ENCODE measurements at places on chromosomes 3 and 15.

DNA sequence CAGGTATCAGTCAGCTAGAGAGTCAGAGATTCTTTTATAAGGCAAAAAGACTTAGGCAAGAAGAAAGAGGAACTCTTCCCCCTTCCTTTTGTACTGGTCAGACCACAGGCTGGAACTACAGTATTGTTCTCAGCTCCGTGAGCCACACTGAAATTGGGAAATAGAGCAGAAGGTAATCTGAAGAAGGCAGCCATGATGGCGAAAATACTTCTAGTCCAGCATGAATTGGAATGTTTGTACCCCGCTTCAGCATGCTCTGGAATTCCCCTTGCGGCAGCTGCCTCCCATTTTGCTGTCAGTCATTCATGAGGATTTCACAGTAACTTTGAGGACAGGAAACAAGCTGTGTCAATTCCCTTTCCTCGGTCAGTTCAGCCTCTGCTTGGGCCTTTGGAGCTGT is 96.2 kb downstream of the CORO2B start:
- H3K27me3 ChIP-seq: no peaks in the 10 kb centered on the region
- no peak for DNase-seq
- H3K4me1 ChIP-seq: no peaks in the 10 kb centered on the region

- no peaks in the 10 kb centered on the region for H3K36me3 ChIP-seq
- H3K4me1 ChIP-seq: no peaks in the 10 kb centered on the region
- no peak for DNase-seq
- H3K27ac ChIP-seq: peak overlapping the region; percentile 98
- H3K4me3 ChIP-seq: peak overlapping the region; percentile 92
Observed at GRCh38 chr3:172038798-172039435, 461 bp upstream of the FNDC3B start.

GRCh38 chr15:83533410-83533962 is 86.3 kb downstream of the SH3GL3 start:
- no peak overlapping the region for H3K4me3 ChIP-seq
- H3K27me3 ChIP-seq: no peaks in the 10 kb centered on the region
- H3K27ac ChIP-seq: no peak overlapping the region
- no peaks in the 10 kb centered on the region for H3K4me1 ChIP-seq

DNA sequence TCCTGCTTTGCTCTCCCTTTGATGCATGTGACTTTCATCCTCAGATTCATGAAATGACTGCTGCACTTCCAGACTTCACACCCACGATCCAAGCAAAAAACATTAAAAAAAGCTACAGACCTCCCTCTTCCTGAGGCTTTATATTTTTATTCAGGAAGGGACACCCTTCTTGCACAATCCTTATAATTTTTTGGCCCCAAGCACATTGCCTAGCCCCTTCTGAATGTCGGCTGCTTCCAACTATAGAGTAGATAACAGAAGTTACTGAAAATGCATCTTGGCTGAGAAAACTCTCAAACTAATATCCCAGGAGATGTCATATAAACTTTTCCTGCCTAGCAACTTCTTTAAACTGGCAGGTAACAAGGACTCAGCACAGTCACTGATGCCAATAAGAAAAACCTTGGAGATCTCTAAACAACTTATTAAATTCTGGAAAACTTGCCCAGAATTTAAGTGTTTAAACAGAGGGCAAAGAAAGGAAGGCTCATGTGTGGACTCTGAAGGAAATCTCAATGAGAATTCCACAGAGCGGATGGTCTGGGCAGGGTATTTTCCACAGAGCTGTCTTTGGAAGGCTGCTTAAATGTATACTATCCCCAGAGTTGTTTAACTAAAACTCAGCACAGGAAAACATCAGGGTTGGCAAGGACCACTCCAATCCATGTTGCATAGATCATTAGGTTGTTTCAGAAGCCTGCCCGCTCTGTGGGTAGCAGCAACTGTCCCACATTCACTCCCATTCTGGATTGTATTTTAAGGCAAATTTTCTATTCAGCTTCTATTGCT is 746.8 kb upstream of the LMCD1 start:
- no peak for DNase-seq
- H3K36me3 ChIP-seq: no peaks in the 10 kb centered on the region
- H3K4me3 ChIP-seq: no peak overlapping the region
- H3K4me1 ChIP-seq: no peaks in the 10 kb centered on the region
- no peaks in the 10 kb centered on the region for H3K27me3 ChIP-seq

DNA sequence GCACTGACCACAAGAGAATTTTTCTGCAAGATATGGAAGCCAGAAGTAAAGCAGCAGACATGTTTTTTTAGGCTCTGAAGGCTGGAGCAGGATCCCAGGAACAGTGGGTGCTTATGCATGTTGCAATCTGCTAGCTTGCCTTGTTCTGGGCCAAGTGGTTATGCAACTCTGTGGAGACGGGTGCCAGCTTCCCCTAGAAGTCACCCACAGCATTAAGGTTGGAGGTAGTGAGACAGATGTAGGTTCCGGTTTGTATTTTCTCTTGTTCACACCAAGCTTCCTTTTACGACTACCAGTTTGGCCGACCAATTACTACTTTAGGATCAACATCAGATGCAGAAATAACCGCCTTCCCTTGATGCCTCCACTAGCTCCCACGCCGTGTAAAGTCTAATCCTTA is 11.1 kb downstream of the DPH3 start:
- no peaks in the 10 kb centered on the region for H3K27me3 ChIP-seq
- H3K4me1 ChIP-seq: no peaks in the 10 kb centered on the region
- DNase-seq: no peak
- H3K36me3 ChIP-seq: no peaks in the 10 kb centered on the region
- no peak overlapping the region for H3K27ac ChIP-seq

DNA sequence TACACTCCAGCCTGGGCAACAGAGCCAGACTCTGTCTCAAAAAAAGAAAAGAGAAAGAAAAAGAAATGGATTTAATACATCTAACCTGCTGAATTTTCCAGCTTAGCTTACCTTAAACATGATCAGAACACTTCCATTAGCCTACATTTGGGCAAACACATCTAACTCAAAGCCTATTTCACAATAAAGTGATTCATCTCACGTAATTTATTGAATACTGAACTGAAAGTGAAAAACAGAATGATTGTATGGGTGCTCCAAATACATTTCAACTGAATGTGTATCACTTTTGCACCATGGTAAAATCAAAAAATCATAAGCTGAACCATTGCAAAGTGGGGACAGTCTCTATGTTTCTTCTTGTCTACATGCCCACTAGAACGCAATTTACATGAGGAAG is 9.0 kb downstream of the PIK3R4 start:
- no peak overlapping the region for H3K4me3 ChIP-seq
- no peak for DNase-seq
- H3K27me3 ChIP-seq: no peaks in the 10 kb centered on the region
- no peaks in the 10 kb centered on the region for H3K36me3 ChIP-seq
- H3K4me1 ChIP-seq: no peaks in the 10 kb centered on the region
- H3K27ac ChIP-seq: no peak overlapping the region

- no peaks in the 10 kb centered on the region for H3K27me3 ChIP-seq
- H3K4me1 ChIP-seq: peaks cover 6% of the 10 kb centered on the region
- no peaks in the 10 kb centered on the region for H3K36me3 ChIP-seq
- H3K27ac ChIP-seq: peak overlapping the region; percentile 33
Observed at GRCh38 chr3:102090721-102091045, 241.4 kb downstream of the NFKBIZ start.

DNA sequence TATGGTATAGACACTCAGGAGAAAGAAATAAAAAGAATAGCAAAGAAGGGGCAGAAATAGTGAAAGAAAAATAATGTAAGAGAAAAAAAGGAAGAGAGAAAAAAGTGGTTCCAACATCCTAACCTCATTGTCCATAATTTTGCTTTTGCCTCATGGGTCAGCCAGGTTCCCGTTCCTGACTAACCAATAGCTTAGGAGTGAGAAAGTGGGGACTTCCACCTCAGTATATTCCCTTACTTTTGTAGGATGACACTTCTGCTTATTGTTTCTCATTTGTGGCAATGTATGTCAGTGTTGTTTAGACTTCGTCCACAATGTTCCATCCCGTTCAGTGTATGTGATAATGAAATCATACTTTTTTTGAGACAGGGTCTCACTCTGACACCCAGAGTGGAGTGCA is 9.3 kb upstream of the SLC12A8 start:
- H3K27me3 ChIP-seq: no peaks in the 10 kb centered on the region
- no peaks in the 10 kb centered on the region for H3K4me1 ChIP-seq
- H3K4me3 ChIP-seq: no peak overlapping the region
- no peak overlapping the region for H3K27ac ChIP-seq

- no peak overlapping the region for H3K27ac ChIP-seq
Observed at GRCh38 chr3:11020764-11021163, 28.2 kb downstream of the SLC6A1 start.

DNA sequence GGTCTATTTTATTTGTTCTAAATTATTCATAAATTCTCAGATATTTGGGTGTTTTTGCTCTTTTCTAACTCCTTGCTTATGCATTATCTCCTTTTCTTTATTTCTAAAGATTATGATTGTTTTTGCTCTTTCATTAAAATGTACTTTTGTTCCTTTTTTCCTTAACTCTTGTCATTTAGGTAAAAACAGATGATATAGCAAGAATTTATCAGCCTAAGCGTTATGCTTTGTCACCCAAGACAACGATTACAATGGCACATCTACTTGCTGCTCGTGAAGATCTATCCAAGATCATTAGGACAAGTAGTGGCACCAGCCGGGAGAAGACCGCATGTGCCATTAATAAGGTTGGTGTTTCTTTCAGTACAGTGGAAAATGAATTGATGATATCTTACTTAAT is 27.2 kb downstream of the FAM98B start:
- H3K4me3 ChIP-seq: no peak overlapping the region
- H3K27me3 ChIP-seq: no peaks in the 10 kb centered on the region
- no peak overlapping the region for H3K27ac ChIP-seq
- H3K4me1 ChIP-seq: no peaks in the 10 kb centered on the region

- no peaks in the 10 kb centered on the region for H3K27me3 ChIP-seq
- no peaks in the 10 kb centered on the region for H3K36me3 ChIP-seq
- H3K4me3 ChIP-seq: no peak overlapping the region
- H3K4me1 ChIP-seq: no peaks in the 10 kb centered on the region
Observed at GRCh38 chr3:153897842-153898241, 223.3 kb upstream of the ARHGEF26 start.

DNA sequence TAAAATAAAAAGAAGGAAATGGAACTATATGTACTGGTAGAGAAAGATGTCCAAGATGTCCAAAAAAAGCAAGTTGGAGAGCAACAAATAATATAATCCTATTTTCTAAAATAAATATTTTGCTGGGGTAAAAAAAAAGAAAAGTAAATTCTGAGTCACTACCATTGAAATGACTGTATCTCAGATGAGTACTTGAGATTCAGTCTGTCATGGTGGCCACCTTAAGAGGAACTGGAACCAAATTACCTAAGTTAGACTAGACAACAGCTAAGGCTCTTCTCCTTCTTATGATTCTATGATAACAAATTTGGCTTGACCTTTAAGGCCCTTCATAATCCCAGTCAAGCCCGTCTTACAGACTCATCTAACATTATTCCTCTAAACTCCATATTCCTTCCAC is 270.6 kb upstream of the HES1 start:
- no peaks in the 10 kb centered on the region for H3K27me3 ChIP-seq
- no peaks in the 10 kb centered on the region for H3K4me1 ChIP-seq
- DNase-seq: no peak
- no peak overlapping the region for H3K27ac ChIP-seq
- no peak overlapping the region for H3K4me3 ChIP-seq

- H3K4me3 ChIP-seq: no peak overlapping the region
- H3K36me3 ChIP-seq: no peaks in the 10 kb centered on the region
- H3K27me3 ChIP-seq: no peaks in the 10 kb centered on the region
- no peak for DNase-seq
- H3K4me1 ChIP-seq: no peaks in the 10 kb centered on the region
Observed at GRCh38 chr3:112755845-112756613, 90.6 kb downstream of the CD200R1L start.

GRCh38 chr3:28151608-28152228 is 89.7 kb upstream of the CMC1 start:
- H3K27ac ChIP-seq: no peak overlapping the region
- no peak overlapping the region for H3K4me3 ChIP-seq
- H3K4me1 ChIP-seq: no peaks in the 10 kb centered on the region
- DNase-seq: no peak

DNA sequence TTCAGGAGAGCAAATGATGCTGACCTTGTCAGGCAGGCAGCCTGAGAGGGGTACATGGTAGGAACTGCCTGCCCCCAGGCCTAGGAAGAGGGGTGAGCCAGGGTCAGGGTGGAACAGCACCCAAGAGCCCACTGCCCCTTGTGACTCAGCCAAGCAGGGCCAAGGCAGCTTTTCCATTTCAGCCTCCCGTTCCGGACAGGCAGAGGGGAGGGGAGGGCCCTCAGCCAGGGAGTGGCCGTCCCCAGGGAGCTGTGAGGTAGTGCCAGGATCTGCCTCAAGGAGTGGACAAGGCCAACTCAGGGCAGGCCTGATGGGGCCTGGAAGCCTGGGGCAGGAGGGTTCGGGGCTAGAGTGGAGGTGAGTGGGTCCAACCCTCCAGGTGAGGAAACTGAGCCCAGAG is 5.1 kb upstream of the ANKRD63 start:
- DNase-seq: no peak
- no peak overlapping the region for H3K4me3 ChIP-seq
- H3K27me3 ChIP-seq: peaks cover 4% of the 10 kb centered on the region
- H3K27ac ChIP-seq: no peak overlapping the region
- H3K4me1 ChIP-seq: no peaks in the 10 kb centered on the region

DNA sequence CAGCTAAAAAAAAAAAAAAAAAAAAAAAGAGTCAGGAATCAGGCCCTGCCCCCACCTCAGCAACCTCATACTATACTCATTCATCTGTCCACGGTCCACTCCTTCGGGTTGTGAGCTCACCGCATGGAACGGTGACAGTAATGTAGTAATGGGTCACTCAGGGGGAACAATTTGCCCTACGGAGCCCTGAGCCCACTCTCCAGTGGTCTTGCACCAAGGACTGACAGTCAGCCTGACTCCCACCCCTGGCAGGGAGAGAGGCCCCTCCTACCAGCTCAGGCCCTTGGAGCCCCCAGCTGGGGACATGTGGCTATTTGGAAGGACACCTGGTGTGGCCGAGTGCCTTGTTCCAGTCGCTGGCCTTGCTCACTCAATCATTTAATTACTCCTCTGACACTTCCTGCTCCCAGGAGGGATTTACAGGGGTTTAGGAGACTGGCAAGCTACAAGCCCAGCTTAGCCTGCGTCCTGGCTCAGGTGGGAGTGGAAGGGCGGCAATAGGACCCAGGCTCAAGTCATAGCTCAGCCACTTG is 19.9 kb upstream of the CACNA2D2 start:
- DNase-seq: no peak
- H3K4me1 ChIP-seq: no peaks in the 10 kb centered on the region
- no peaks in the 10 kb centered on the region for H3K27me3 ChIP-seq
- no peaks in the 10 kb centered on the region for H3K36me3 ChIP-seq
- H3K27ac ChIP-seq: no peak overlapping the region
- H3K4me3 ChIP-seq: no peak overlapping the region

- no peaks in the 10 kb centered on the region for H3K27me3 ChIP-seq
- DNase-seq: no peak
- H3K27ac ChIP-seq: no peak overlapping the region
- H3K4me3 ChIP-seq: no peak overlapping the region
Observed at GRCh38 chr15:56295433-56295832, 51.8 kb upstream of the RFX7 start.

- DNase-seq: no peak
- H3K4me1 ChIP-seq: no peaks in the 10 kb centered on the region
- H3K27me3 ChIP-seq: no peaks in the 10 kb centered on the region
- no peak overlapping the region for H3K27ac ChIP-seq
- H3K36me3 ChIP-seq: no peaks in the 10 kb centered on the region
- H3K4me3 ChIP-seq: no peak overlapping the region
Observed at GRCh38 chr3:191120447-191121298, 78.4 kb upstream of the OSTN start.

GRCh38 chr3:79604681-79605080 is 163.1 kb downstream of the ROBO1 start:
- DNase-seq: no peak
- no peaks in the 10 kb centered on the region for H3K36me3 ChIP-seq
- H3K4me3 ChIP-seq: no peak overlapping the region
- H3K27me3 ChIP-seq: no peaks in the 10 kb centered on the region

GRCh38 chr3:169563775-169564059 is 99.8 kb downstream of the MECOM start:
- no peak overlapping the region for H3K27ac ChIP-seq
- H3K4me3 ChIP-seq: no peak overlapping the region
- H3K36me3 ChIP-seq: no peaks in the 10 kb centered on the region
